ENCODE measurements at places on chromosomes 3 and 15.

DNA sequence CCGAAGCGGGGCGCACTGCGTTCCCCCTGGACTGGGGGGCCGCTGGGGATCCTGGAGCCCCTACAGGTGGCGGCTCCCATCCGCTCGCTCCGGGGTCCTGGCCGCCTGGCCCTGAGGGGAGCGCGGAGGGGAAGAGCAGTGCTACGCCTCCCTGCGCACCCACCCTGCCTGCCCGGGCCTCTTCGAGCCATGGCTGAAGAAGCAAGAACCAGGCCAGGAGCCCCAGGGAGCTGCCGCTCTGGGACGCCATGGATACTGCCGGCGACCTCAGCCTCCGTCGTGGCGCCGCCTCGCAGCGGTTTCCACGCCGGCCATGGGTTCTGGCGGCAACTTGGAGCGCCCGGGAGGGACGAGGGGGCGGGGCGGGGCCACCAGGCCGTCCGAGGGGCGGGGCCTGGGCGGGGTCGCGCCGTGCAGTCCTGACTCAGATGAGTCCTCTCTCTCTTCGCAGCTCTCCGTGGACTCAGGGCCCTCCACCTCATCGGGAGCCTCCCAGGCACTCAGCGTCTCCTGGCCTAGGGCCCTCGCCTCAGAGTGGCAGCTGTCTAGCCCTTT, 50.9 kb downstream of the MYL3 start:
- DNase-seq: peak; percentile 34

GRCh38 chr15:71698030-71698429, 112.3 kb upstream of the NR2E3 start:
- DNase-seq: no peak

DNA sequence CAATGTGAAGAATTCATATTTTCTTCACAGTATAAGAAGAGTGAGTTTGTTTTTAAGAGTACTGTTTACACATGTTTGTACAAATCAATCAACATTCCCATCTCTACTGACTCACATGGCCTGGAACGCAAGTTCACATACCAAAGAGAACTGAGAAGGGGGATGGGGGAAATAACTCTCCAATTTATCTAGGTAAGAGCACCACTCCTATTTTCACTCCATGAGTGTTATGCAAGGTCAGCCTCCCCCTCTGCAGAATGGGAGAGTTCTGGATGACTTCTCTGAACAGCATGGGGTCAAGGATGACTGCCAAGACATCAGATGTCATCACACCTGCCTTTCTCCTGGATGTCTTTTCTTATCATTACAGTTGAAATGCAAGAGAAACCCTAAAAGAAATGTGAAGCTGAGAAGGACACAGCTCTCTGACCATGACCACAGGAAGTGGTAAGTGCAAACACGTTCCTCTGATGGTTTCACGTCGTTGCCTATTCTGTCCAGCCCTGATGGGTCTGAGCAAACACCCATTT, 95.2 kb downstream of the SEMA6D start:
- peak; percentile 83 for DNase-seq

- DNase-seq: peak; percentile 92
Measured at GRCh38 chr3:11385891-11386290, 113.7 kb downstream of the ATG7 start.

- no peak for DNase-seq
Measured at GRCh38 chr15:34018021-34018645, 20.9 kb downstream of the AVEN start.

- DNase-seq: no peak
Measured at GRCh38 chr3:181328346-181328745, 338.8 kb upstream of the DNAJC19 start.

- DNase-seq: peak; percentile 25
Measured at GRCh38 chr3:30548600-30548999, 57.8 kb upstream of the TGFBR2 start.

GRCh38 chr3:45479621-45480035, 91.3 kb downstream of the LARS2 start:
- DNase-seq: peak; percentile 90

DNA sequence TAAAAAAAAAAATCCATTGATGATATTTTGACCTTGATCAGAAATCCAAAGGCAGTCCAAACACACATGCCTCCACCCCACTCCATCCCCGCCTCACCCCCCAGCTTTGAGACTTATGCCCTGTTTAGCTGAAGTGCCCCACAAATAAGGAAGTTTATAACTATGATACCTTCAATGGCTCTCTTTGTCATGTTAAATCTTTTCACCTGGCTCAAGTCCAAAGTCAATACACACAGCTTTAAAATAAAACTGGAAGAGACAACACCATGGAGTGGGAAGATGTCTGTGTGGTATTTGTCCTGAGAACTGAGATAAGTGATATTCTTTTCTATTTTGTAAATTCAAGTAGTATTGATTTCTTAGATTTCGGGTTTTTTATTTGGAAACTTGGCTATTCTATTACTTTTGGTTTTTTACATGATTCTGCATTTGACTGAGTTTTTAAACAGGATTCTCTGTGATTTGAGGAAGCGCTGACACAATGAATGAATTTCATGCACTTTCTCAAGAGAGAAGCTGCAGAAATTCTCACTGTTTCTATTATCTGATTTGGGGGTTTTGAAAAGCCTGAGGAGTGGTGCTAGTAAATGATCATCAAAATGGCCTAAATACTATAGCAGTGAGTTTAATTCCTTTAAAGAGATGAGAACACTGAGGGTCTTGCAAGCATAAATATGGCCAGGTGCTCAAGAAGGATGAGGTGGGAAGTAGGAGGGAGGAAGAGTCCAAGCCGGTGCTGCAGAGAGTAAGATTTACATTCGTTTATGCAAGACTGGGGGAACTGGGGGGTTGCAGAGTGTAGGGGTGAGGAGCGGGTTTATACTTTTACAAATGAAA, 5.2 kb downstream of the FOXB1 start:
- DNase-seq: no peak

GRCh38 chr15:66951531-66952320, 113.7 kb upstream of the SMAD3 start:
- no peak for DNase-seq

DNA sequence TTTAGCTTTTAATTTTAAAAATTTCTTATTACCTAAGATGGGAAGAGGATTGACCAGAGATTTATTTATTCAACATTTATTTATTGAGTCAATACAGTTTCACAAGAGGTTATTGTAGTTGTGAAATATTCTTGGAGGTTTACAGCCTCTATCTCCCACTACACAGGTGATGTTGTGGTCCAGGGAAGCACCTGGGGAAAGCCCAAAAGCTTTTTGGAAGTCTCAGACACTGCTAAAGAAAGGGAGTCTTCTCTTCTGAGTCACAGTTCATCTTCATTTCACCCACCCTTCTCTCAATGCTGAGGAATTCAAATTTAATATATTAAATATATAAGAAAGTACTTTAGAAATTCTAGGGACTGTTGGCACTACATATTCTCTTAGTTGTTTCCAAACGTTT, 41.8 kb downstream of the SERPINI1 start:
- DNase-seq: no peak

- no peak for DNase-seq
Measured at GRCh38 chr15:74543583-74543982, 2.6 kb downstream of the ARID3B start.

- peak; percentile 50 for DNase-seq
Measured at GRCh38 chr15:61871926-61872522, 188.2 kb downstream of the VPS13C start.

- no peak for DNase-seq
Measured at GRCh38 chr15:98876451-98877369, 130.9 kb downstream of the PGPEP1L start.

GRCh38 chr3:114274929-114275328, 18.9 kb upstream of the TIGIT start:
- DNase-seq: peak; percentile 44

DNA sequence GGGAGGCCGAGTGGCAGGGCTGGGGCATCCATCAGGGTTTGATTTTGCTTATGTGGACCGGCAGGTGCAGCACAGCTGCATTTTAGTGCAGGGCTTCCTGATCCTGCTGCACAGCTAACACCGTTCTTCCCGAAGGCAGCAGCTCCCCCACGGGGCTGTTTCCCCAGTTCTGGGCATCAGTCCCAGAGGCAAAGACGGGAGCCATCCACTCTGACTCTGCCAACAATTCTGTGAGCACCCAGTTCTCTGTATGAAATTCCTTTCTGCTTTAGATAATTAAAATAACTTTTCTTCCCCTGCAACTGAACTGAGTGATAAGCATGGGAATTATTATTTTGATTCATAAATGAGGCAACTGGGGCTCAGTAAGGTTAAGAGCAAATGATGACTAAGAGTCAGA, 262.9 kb upstream of the ATP10A start:
- DNase-seq: no peak

DNA sequence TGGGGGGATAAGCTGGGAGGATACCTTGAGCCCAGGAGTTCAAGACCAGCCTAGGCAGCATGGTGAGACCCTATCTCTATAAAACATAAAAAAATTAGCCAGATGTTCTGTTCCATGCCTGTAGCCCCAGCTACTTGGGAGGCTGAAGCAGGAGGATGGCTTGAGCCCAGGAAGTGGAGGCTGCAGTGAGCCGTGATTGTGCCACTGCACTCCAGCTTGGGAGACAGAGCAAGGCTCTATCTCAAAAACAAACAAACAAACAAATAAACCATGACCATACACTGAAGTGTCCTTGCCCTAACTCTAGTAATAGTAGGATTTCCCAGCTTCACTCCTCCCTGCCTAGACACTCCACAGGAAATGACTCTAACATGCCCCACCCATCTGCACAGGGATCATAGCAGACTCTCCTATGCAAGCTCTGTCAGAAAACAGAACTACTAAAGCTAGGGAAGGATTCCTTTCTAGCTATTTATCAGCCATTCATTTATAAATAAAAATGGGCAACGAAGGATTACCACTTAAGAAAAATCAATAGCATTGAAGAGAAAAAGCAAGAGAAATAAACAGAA, 4.6 kb downstream of the ERICH6 start:
- peak; percentile 66 for DNase-seq

- DNase-seq: peak; percentile 69
Measured at GRCh38 chr3:138455801-138456716, 21.6 kb downstream of the ESYT3 start.

GRCh38 chr3:183687705-183688104, 9.9 kb upstream of the YEATS2 start:
- no peak for DNase-seq

DNA sequence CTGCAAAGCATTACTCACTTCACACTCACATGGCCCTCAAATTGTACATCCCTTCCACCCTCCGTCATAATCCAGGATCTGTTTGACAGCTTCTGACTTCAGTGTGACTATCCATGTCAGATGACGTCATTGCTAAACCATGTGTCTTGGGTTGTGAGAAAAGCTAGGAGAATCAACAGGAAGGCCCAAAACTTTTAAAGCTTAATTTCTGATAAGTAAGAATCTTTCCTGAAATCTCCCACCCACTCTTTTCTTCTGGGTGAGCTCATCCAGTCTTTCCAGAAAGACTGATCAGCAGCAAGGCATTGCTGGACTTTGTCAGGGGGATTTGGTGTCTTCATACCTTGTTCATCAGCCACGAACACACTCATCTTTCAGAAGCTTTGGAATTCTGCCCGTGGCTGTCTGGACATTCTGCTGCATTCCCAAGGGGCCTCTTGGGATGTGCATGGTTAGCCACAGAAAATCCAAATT, 11.5 kb upstream of the LMCD1 start:
- DNase-seq: peak; percentile 89

- no peak for DNase-seq
Measured at GRCh38 chr15:53910236-53910849, 67.9 kb upstream of the UNC13C start.

GRCh38 chr3:38108649-38109579, 28.0 kb downstream of the ACAA1 start:
- no peak for DNase-seq

DNA sequence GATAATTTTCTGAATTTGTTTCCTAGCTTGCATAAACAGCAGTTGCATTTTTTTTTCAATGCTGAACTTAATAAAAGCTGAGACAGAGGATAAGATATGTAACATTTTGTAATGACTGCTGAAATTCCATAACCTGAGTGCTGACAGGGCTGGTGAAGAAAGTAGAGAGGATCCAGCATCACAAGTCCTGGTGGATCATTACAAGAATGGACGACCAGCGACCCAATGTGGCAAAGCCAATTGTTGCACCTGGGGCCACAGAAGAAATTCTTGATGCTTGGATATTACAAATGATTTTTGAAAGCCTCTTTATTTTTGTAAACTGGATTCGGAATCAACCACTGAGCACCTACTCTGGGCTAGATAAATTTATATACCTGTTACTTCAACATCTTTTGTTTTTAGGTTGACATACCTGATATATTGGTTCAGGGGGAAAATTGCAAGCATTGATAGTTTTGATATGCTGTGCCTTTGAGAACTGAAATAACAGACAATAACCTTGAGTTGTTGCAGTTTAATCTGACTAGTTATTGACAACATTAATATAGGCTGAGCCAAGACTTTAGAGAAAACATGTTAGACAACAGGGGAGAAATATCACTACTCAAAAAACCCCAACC, 3.9 kb upstream of the ACTL6A start:
- peak; percentile 94 for DNase-seq

- no peak for DNase-seq
Measured at GRCh38 chr3:174940151-174940550, 81.0 kb downstream of the NAALADL2 start.

GRCh38 chr3:42758126-42758525, 14.9 kb downstream of the CCDC13 start:
- no peak for DNase-seq

DNA sequence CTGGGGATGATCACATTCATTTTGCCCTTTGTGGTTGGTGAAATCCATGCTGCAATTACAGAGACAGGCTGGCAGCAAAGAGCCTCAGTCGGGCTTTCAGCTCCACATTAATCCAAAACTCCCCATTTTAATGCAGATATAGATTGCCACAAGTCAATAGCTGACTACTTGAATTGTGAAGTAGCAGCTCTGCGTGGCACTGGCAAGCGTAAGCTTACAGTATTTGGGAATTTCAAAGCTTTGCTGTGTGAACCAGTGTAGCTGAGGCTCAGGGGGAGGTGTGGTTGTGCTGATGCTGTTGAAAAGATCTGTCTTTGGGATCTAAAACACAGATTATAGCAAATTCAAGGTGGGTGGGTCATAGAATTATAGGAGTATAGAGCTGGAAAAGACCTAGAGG, 290.3 kb upstream of the ONECUT1 start:
- DNase-seq: no peak

- no peak for DNase-seq
Measured at GRCh38 chr3:113079218-113079961, 88.6 kb downstream of the GTPBP8 start.

GRCh38 chr3:73365756-73366397, 258.9 kb downstream of the PDZRN3 start:
- DNase-seq: peak; percentile 16

DNA sequence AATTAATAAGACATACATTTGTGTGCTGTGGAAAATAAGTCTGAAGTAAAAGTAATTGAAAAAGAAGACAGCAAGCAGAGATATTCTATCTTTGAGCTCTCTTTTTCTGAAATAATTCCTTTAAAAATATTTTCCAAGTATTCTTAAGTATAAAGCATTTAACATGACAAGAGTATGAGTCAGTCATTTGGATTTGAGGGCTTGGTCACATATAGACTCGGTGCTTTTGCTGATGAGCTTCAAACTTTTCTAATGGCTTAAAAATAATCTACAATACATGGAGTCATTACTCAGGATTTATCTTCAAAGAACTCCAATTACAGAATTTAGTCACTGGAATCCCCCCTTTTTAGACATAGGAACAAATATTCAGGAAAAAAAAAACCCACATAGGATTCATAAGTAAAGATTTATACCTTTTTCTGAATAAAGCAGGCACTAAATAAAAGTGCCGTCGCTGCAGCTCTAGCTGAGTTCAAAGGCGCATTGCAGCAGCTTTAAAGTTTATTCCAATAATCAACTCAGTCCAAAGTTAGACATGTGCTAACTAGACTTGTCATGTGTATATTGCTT, 147.5 kb downstream of the CTNNB1 start:
- DNase-seq: no peak

- peak; percentile 94 for DNase-seq
Measured at GRCh38 chr3:111859974-111860859, 1.2 kb downstream of the PHLDB2 start.
